ENCODE measurements at places on chromosomes 7 and 10.

DNA sequence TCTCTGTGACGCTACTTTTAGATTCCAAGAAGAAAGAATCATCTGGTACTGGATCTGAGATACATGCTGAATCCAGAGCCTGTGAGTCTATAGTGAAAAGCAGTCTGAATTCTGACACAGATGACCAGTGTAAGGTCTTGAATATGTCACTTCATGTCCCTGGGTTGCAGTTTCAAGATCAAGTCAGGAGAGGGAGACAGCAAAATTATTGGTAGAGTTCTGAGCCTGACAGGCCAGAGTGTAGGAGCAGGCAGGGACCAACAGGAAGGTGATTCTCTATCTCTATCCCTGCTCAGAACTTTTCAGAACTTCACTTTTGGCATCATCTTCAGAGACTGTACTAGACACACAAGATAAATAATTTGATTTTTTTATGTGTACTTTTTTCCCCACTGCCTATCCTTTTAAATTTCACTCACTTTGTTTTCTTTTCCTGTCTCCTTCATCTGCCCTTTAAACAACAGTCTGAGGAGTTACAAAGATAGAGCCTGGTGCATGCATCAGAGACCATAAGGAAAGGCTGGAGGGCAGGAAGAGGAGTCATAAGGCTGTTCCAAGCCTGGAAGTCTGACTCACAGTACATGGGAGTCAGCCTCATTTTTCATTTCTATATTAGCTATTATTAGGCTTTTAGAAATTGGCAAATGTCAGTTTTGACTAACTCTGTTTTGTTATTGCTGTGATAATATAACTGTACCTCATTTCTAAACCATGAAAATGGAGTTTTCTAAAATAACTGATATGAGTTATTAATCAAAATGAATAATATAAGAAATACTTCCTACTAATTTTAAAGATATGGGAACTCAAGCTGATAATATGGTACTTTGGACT, 120.2 kb upstream of the TMEM229A start:
- DNase-seq: peak; percentile 7

DNA sequence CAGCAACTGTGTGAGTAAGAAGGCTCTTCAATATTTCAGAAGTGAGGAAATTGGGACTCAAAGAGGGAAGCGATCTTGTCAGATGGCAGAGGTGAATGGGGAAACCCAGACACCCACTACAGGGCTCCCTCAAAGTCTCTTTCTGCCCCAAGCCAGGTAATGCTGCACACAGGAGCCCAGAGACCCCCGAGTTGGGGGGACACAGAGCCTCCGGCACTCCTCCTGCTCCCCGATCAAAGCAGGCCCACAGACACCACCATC, 139.4 kb downstream of the TNS3 start:
- no peak for DNase-seq

- DNase-seq: no peak
Observed at GRCh38 chr7:144416341-144416740, 12.8 kb upstream of the NOBOX start.

GRCh38 chr7:69615685-69616084, 17.4 kb downstream of the AUTS2 start:
- DNase-seq: no peak

- DNase-seq: no peak
Observed at GRCh38 chr10:22443175-22443901, 98.0 kb downstream of the SPAG6 start.

GRCh38 chr10:64396105-64396708, 875.0 kb downstream of the REEP3 start:
- DNase-seq: no peak

- DNase-seq: no peak
Observed at GRCh38 chr7:28360739-28361138, 51.6 kb upstream of the CREB5 start.

- no peak for DNase-seq
Observed at GRCh38 chr10:101043363-101043707, 12.3 kb downstream of the SFXN3 start.

- no peak for DNase-seq
Observed at GRCh38 chr10:72031706-72032105, 56.6 kb downstream of the SPOCK2 start.

GRCh38 chr10:15408557-15408956, 37.5 kb upstream of the FAM171A1 start:
- no peak for DNase-seq

DNA sequence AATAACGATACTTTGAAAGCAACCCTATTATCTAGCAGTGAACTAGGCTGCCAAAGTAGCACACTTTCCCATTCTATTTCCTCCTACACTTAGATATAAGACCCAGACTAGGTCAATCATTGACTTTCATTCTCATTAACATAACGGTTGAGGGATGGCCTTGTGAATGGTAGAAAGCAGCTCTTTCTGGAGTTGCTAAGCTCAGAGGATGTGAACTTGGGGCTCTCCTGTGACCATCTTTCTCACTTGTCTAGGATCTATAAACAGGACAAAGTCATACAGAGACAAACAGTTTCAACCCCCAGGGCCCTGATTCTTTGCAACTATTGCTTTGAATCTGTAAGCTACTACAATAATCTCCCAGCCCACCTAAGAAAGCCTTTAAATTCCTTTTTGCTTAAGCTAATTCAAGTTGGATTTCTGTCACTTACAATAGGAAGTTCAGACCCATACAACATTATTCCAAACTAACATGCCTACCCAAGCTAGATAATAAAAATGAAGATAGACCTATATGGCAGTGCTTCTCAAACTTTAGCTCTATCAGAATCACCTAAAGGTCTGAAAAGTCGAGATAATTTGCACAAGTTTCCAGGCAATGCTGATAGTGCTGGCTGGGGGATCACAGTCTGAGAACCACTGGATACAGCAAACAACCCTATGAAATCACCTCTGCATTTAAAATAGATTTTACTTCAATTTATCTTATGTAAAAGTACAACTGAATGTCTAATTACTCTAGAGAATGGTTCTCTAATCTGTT, 16.7 kb downstream of the P4HA1 start:
- no peak for DNase-seq

DNA sequence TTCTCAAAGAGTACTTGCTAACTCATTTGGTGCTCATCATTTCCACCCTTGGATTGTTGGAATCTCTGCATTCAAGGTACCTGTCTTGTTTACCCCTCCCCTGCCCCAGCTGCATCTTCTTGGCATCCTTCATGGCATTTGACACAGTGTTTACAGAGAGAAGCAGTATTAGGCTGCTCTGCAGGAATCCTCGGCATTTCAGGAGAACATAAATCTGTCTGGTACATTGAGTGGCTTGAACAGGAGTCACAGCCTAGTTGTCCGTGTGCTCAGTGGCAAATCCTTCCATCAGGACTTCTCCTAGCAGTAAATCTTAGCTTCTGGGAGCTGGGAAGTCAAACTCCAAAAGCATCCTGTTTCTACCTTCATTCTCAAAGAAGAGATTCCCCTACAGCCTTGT, 136.8 kb upstream of the YAE1 start:
- DNase-seq: no peak

DNA sequence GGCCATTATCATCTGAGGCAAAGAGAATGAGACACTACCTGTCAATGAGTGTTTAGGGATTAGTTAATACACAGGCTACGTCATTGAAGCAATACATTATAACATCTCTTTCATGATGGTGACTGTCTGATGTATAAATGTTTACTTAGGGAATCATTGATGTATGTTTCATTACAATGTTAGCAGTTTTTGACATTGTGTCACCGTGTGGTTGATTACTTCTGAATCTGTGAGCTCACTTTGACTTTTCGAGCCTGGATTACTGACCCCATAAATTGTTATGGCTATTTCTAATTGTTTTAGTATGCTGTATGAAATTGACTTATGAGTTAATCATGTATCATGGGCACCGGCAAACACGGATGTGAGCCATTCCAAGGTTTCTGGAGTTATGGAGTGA, 494.0 kb downstream of the MAGI2 start:
- DNase-seq: no peak

DNA sequence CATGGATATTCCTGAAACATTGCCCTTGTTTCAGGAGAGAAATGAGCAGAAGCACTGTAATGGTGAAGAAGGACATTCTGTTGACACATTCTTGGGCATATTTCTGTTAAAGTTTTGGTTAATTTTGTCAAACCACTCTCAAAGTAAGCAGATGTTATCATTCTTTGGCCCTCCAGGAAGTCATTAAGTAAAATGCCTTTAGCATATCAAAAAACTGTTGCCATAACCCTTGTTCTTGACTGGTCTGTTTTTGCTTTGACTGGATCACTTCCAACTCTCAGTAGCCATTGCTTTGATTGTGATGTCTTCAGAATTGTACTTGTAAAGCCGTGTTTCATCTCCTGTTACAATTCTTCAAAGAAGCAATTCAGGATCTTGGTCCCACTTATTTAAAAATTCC, 404.3 kb upstream of the LRRTM3 start:
- no peak for DNase-seq

- no peak for DNase-seq
Observed at GRCh38 chr7:16300361-16300895, 120.9 kb downstream of the CRPPA start.

DNA sequence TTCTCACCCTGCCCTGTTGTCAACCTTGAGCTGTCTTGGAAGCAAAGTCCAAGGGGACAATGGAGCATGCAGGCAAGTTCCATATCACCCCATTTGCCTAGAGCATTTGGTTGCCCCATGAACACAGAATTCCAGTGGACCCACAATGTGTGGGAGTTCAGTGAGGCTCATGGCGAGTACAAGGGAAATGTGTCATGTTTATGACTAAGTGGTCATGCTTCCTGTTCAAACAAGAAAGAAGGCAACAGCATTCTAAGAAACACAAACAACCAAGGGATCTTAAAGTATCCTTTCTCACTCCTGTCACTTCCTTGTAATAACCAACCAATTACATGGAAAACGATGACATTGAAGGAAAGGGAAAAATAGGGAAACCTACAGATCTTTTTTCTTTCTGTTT, 513.0 kb downstream of the INHBA start:
- DNase-seq: peak; percentile 59

DNA sequence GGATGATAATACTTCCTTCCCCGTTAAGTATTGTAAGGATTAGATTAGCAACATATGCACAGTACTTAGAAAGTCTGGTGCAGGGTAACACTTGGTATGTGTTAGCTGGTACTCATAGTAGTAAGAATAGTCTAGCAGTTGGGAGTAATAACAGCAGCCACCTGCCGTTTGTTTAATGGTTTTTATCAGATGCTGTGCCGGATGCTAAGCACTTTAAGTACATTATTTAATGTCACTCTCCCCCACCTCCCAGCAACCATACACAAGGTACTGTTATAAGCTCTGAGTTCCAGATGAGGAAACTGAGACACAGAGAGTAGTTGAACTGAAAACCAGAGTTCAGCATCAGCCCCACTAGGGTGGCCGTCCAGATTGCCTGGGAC, 60.1 kb downstream of the ZMIZ1 start:
- peak; percentile 39 for DNase-seq

DNA sequence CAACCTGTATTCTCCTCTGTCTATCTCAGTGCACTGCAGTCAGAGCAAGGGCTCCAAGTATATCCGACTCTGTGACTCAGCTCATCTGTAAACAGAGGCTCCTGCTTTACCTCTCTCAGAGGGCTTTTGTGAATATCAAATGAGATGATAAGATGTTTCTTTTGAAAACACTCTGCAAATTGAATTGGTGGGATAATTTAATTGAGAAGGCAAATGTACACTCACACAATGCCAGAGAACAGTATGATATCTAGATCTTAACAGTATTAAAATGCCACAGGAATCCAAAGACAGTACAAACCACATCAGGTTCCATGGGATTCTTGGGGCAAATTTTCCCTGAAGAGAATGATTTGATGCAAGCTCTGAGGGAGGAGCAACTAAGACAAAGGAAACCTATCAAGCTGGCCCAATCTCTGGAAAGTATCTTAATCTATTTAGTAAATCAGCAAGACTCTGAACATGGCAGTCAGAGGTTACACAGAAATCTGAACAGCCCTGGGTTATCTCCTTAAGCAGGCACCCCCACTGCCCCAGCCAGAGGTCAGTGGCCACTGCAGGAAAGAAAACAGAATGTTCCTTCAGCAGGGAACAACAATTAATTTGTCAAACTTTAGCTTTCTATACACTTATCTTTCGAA, 45.9 kb downstream of the DOCK4 start:
- peak; percentile 13 for DNase-seq

DNA sequence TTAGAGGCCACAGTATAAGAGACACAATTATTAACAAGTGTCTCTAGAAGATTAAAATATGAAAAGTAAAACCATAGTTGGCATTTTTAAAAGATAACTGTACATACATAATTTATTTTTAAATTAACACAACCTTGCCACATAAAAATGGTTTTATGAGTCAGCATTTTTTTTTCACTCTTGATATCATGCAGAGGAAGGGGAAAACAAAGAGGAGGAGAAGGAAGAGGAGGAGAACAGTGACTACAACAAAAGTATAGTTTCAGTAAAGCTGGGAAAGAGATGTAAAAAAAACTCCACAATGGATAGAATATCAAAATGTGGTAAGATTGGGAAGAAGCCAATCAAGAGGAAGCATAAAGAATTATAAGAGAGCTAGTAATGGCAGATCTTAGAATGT, 34.0 kb downstream of the CH25H start:
- no peak for DNase-seq

GRCh38 chr7:51014811-51015210, 232.1 kb upstream of the GRB10 start:
- DNase-seq: no peak

GRCh38 chr7:110604885-110605284, 486.0 kb upstream of the LRRN3 start:
- no peak for DNase-seq

GRCh38 chr10:126459878-126460481, 71.7 kb upstream of the ADAM12 start:
- DNase-seq: no peak

DNA sequence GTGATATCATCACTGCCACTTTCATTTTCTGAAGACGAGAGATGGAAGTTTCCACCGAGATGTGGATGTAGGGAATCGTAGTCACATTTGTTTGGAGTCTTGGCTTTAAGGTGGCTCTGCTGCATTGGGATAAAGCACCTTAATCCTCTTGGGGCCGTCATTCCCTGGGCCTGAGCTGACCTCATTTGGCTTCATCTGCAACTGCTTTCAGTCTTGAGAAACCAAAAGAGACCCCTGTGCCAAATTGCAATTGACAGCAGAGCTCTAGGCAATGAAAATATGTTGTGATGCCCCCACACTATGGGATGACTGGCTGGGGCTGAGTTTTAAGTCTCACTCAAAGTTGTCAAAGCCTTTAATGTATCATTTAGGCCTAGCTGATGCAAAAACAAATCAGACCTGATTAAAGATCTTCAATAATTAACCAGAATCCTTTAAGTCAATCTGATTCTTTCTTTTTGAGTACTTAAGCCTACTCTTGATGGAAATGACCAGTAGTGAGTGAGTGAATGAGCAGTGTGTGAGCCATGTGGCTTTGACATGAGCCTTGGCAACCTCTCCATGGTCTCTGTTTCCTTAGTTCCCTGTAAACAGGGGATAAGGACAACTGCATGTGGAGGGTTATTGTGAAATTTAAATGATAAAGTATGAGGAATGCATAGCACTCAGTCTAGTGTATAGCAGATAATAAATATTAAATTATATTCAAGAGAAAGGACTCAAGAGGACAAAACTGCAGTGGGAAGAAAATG, 155.0 kb downstream of the BMPER start:
- DNase-seq: no peak

Measured in LNCaP clone FGC (cell line).